ENCODE measurements at places on chromosomes 13 and 19.

GRCh38 chr13:114179087-114179658 lies at the start of gene CFAP97D2:
Gene CFAP97D2 (plus strand): TSS chr13:114179257. CDS start chr13:114179331, 74 bp downstream.
- H3K4me3 ChIP-seq, result no peak within 1 kb of the TSS
- no peaks in the 10 kb centered on the region for H3K27me3 ChIP-seq
- H3K4me1 ChIP-seq, result peaks cover 4% of the 10 kb centered on the region
- DNase-seq, result no peak
- H3K27ac ChIP-seq, result no peak within 1 kb of the TSS

- DNase-seq, result no peak
- H3K27ac ChIP-seq, result no peak overlapping the region
- H3K4me3 ChIP-seq, result no peak overlapping the region
- no peaks in the 10 kb centered on the region for H3K27me3 ChIP-seq
These were observed 108.2 kb downstream of the DACH1 start for GRCh38 chr13:71758828-71759227.

- no peak overlapping the region for H3K4me3 ChIP-seq
- DNase-seq, result no peak
- peaks cover 44% of the 10 kb centered on the region for H3K36me3 ChIP-seq
- H3K27ac ChIP-seq, result no peak overlapping the region
These were observed 2.5 kb upstream of the ECH1 start for GRCh38 chr19:38834104-38834490.

- no peaks in the 10 kb centered on the region for H3K36me3 ChIP-seq
- no peak overlapping the region for H3K27ac ChIP-seq
- no peaks in the 10 kb centered on the region for H3K4me1 ChIP-seq
These were observed 3.6 kb downstream of the CACNG7 start for GRCh38 chr19:53912653-53913052.
